ENCODE measurements at places on chromosomes 13 and 19.

GRCh38 chr13:32426191-32426989 lies 1.5 kb downstream of the N4BP2L1 start:
- DNase-seq, result peak; percentile 54

- DNase-seq, result no peak
These were observed 194.6 kb downstream of the TM9SF2 start for GRCh38 chr13:99695857-99696256.

DNA sequence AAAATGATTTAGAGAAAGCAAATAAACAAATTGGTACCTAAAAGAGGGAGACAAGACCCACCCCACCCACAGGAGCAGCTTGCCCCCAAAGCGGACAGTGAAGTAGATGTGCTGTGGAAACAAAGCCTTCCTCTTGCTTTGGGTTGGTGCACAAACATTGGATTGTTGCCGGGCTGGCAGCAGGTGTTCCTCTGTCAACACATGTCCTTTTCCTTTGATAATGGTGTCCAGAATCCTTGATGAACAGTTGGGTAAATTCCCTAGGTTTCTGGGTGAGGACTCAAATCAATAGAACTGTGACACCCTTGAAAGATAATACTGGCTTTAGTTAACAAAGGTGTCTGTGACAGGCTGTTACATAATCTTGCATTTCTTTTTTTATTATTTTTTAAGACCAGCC lies 311.8 kb downstream of the SPRY2 start:
- DNase-seq, result no peak

GRCh38 chr13:35914662-35915061 lies 216.5 kb downstream of the DCLK1 start:
- no peak for DNase-seq

DNA sequence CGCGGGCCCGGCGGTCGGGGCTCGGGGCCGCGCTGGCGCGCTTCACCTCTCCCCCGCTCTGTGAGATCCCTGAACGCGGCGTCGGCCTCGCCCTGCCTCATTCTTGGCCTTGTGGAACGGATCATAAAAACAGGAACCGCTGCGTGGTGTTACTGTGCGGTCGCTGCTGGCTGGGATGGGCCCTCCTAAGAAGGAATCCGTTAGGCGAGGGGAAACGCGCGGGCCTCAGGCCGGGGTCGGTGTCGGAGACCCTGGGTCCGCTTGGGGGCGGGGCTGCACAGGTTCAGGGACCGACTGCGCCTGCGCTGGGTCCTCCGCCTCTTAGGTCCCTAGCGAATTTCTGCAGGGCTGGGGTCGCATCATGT lies 381 bp downstream of the CKAP2 start:
- DNase-seq, result peak; percentile 83

GRCh38 chr13:64078480-64078936 lies 2662.9 kb upstream of the PCDH20 start:
- DNase-seq, result no peak

- no peak for DNase-seq
These were observed 94.3 kb upstream of the IRS2 start for GRCh38 chr13:109880371-109881346.

DNA sequence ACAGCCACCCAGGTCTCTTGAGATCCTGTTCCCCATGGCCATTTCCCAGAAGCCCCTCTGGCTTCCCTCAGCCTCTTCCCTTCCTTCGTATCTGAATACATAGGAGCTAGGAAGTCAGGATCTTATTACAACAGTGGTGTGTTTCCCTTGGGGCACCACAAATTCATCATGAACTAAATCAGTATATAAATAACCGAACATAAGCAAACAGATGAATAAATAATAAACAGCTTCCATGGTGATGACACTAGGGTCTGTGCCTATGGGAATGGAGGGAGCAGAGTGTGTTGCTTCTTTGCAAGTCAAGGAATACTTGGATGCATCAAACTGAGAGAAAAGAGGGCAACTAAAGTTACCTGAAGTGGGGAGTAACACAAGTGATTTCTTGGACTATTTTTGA lies 527.6 kb downstream of the LMO7 start:
- DNase-seq, result no peak

- peak; percentile 75 for DNase-seq
These were observed 60.0 kb downstream of the TPT1 start for GRCh38 chr13:45280751-45281634.

GRCh38 chr13:113297370-113298042 lies 467 bp downstream of the LAMP1 start:
- no peak for DNase-seq

DNA sequence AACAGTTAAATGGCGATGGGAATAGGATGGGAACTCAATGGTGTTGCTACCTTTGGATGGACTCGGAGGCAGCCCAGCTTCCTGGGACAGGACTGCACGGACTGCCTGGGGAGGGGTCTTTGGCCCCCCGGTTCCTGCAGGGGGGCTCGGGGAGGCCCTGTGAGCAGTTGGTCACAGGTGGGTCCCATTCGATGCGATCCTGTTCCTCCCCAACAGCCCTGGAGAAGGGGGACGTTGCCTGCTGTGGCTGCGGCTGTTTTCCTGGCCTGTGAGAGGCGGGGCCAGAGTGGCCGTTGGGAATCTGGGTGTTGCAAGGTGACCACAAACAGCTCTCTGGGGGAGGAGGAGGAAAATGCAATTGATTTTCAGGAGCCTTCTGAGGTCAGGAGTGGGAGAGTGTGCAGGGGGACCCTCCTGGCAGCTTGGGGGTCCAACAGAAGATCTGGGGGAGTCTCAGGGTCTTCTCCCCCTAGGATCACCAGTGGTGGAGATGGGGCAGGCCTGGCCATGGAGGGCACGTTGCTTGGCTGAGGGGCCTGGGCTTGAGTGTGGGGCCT lies 1.9 kb upstream of the PLPPR3 start:
- DNase-seq, result no peak

DNA sequence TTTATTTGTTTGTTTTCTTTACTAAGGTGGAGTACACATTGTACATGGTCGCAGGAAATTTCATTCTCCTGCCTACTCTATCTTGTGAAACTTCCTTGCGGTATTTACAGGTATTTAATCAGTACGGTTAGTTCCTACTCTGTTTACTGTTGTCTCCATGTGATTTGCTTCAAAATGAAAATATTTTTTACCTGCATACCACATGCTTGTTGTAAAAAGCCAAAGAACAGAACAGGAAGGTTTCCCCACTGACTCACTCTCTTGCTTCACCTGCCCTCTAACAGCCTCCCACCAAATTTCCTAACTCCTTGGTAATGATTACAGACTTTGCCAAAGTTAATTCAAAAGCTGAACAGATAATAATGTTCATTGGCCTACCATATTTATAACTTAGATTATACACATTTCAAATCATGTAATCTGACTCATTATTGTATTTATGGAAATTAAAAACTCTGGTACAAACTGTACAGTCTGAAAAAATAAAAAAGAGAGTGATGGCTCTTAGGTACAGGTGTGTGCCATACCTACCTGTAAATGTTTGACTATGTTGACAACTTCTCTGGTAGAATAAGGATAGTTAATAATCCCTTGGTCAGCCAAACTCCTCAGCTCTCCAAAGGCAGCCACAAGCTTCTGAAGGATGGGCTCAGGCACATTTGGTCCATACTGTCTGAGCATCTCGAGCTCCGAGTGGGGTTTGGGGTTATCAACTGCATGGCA lies 239.9 kb downstream of the VWA8 start:
- no peak for DNase-seq

DNA sequence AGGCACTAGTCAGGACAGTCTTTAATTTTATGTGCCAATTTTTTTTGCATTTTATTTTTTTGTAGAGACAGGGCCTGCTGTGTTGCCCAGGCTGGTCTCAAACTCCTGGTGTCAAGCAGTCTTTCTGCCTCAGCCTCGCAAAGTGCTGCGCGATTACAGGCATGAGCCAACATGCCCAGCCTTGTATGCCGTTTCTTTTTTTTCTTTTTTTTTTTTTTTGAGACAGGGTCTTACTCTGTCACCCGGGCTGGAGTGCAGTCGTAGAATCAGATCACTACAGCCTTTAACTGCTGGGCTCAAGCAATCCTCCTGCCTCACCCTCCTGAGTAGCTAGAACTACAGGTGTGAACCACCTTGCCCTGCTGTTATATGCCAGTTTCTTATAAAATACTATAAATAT lies 26.4 kb downstream of the BORA start:
- no peak for DNase-seq

GRCh38 chr13:49113526-49114286 lies 106.4 kb upstream of the MLNR start:
- no peak for DNase-seq

DNA sequence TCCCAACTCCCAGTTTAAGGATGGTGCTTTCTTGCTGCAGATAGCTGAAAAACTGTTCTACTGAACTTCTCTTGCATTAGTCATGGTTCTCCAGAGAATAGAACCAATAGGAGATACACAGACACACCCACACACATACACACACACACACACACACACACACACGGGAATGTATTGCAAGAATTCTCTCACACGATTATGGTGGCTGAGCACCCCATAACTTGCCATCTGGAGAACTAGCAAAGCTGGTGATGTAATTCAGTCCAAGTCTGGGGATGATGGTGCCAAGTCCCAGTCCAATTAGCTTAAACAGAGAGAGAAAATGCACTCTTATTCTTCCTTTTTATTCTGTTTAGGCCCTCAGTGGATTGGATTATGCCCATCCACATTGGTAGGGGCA lies 643.9 kb downstream of the DIAPH3 start:
- no peak for DNase-seq

DNA sequence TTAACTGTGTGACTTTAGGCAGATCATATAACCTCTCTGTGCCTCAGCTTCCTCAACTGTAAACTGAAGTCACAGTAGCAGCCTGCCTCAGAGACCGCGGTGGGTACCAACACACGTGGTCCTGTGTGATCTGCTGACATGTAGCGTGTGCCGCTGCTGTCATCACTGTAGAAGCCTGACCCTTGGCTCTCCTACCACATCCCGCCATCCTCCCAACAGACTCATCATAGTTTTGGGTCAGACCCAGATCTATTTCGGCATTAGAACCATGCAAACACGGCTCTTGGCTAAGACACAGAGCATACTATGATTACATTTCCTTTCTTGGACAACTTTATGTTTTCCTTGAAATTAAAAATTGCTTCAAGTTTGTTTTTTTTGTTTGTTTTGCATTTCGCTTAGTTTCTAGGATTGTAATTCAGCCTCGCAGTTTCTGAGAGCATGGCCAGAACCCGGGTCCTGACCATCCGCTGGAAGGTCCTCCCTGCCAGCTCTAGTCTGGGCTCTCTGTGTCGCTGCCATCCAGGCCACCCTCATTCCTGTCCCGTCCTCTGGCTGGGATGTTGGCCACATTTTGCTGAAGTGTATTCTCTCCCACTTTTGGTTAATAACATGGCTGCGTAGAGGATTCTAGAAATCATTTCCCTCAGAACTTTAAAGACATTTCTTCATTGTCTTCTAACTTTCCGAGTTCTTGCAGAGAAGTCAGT lies 53.0 kb downstream of the GGACT start:
- no peak for DNase-seq

DNA sequence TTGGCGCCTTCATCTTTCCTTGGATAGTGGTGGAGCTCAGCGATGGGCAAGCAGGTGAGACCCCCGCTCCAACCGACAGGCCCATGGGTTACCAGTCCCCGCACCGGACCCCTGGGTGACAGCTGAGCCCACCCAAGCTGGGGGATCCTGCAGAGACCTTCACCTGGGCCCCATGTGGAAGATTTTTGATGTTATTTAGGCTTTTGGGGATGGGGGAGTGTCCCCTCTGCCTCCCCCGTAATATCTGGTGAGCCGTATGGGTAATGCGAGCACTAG lies 4.9 kb upstream of the LILRA5 start:
- no peak for DNase-seq

GRCh38 chr19:10946958-10947657 lies 13.7 kb upstream of the SMARCA4 start:
- DNase-seq, result no peak

- no peak for DNase-seq
These were observed 8.5 kb downstream of the PLEKHA4 start for GRCh38 chr19:48859711-48860572.

All from LoVo (cell line).